ENCODE measurements at places on chromosomes 7 and 10.

DNA sequence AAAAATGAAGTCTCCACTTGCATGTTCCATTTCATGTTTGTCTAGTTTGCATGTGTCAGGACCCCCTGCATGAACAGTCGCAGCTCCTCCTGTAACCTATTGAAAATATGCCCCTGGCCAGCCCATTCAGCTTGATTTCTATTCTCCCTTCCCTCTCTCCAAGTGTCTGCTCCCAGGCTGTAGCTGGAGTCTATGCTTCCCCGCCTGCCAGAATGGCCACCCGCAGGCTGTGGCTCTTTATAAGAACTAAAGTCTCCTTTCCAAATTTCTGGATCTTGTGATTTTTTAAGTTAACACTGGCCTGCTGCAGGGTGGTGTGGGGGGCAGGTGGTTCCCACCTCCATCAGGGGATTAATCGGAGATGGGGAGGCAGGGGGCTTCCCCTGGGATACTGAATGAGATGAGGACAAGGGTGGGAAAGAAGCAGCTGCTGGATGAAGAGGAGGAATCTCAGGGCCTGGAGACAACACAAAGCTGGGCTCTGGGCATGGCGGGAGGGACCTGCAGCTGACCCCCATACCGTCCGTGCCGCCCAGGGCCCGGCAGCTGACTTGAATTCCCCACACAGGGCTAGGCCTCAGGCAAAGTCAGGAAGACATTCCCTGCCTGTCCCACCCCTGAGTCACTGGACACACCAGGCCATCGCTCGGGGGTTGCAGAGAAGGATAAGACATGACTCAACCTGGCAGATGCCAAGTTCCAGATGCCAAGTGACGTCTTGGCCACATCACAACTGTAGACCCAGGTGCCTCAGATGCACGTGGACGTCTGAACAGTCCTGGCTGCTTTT, 399.5 kb upstream of the FOXK1 start:
- DNase-seq, result peak; percentile 60
- no peaks in the 10 kb centered on the region for H3K36me3 ChIP-seq
- H3K4me3 ChIP-seq, result no peak overlapping the region
- H3K27ac ChIP-seq, result no peak overlapping the region

GRCh38 chr7:69657985-69658384, 59.7 kb downstream of the AUTS2 start:
- no peaks in the 10 kb centered on the region for H3K36me3 ChIP-seq
- no peak overlapping the region for H3K4me3 ChIP-seq
- H3K27ac ChIP-seq, result no peak overlapping the region
- DNase-seq, result no peak
- peaks cover 49% of the 10 kb centered on the region for H3K4me1 ChIP-seq

- no peak overlapping the region for H3K4me3 ChIP-seq
- no peaks in the 10 kb centered on the region for H3K4me1 ChIP-seq
- H3K27ac ChIP-seq, result no peak overlapping the region
- H3K27me3 ChIP-seq, result no peaks in the 10 kb centered on the region
- DNase-seq, result no peak
Measured at GRCh38 chr10:82353381-82353780, 478.4 kb downstream of the NRG3 start.

GRCh38 chr7:47581804-47582763, at the start of gene TNS3:
TSS of gene TNS3 (minus strand) at chr7:47582111. CDS start at chr7:47439636, 142,475 bp downstream.
- H3K27ac ChIP-seq, result peak within 1 kb of the TSS; percentile 93
- H3K4me1 ChIP-seq, result peaks cover 50% of the 10 kb centered on the region
- DNase-seq, result peak; percentile 93
- H3K36me3 ChIP-seq, result no peaks in the 10 kb centered on the region

DNA sequence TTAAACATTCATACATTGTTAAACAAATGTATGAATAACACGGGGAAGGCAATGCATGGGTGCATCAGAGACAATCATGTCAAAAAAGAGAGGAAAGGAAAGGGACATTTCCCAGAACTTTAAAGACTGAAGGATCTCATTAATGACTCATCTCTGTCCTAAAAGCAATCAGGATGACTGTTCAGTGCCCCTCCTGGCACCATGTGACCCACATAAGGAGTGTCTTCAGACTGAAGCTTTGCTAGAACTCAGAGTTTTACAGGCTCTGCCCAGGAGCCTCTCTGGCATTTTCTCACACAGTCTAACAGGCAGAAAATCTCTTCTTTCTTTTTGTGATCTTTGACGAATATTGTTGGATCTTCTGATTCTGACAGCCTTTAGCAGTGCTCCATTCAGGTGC, 315.3 kb downstream of the OTUD1 start:
- DNase-seq, result no peak
- no peak overlapping the region for H3K4me3 ChIP-seq

GRCh38 chr7:139667377-139667776, 110.4 kb downstream of the HIPK2 start:
- DNase-seq, result no peak
- H3K36me3 ChIP-seq, result no peaks in the 10 kb centered on the region
- H3K4me3 ChIP-seq, result no peak overlapping the region
- H3K27ac ChIP-seq, result no peak overlapping the region
- peaks cover 5% of the 10 kb centered on the region for H3K4me1 ChIP-seq

DNA sequence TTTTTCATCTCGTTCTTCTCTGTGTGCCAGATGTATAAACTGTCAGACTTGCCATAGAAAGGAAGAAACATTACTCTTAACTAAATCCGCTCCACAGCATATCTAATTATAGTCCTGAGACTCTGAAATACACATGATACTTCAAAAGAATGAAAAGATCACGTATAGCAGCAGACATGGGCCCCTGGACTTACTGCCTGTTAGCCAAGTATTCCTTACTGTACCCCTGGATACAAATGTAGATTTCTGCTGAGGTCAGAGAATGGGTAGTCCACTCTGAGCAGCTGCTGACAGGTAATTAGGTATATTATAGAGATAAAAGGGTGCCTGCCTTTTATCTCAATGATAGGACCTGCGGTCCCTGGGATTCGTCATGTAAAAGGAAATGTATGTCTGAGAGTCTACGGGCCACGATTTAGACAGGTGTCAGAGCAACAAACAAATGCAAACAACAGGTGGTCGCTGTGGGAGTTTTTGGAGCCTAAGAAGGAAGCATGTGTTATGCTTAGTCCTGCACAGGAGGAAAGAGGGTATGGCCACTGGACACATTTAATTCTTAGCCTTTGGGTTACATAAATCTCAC, 69.4 kb downstream of the VOPP1 start:
- no peaks in the 10 kb centered on the region for H3K27me3 ChIP-seq
- H3K36me3 ChIP-seq, result no peaks in the 10 kb centered on the region
- no peak overlapping the region for H3K4me3 ChIP-seq
- DNase-seq, result no peak
- H3K27ac ChIP-seq, result no peak overlapping the region

DNA sequence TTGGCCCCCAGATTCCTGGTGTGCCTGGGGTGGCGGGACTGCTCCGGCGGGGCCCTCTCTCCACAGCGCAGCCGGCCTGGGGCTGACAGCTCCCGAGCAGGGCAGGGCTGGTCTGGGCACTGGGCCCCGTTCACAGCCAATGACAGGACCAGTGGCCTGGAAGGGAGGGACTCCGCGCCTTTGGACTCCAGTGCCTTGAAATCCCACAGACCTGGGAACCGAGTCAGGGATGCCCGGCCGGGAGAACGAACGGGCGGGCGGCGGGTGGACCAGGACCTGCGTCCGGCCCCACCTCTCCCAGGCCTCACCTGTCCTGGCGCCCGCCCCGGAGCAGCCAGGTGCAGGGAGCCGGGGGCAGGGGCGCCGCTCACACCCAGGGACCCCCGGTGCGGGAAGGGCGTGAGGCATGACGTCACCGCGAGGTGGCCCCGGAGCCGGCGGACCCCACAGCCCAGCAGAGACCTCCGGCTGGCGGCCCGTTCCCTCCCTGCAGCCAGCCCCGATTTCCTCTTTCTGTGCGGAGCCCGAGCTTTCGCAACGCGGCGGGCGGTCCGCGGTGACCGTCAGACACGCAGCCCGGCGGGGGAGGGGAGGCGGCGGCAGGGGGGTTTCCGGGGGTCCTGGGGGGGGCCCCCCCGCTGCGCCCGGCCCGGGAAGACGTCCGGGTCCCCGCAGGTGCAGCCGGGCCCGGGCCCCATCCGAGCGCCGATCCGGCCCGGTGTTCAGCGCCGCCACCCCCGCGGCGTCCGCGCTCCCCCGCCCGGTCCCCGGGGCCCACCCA, 743 bp downstream of the ADAP1 start:
- peak; percentile 94 for DNase-seq
- H3K4me3 ChIP-seq, result peak overlapping the region; percentile 65
- H3K27me3 ChIP-seq, result no peaks in the 10 kb centered on the region

DNA sequence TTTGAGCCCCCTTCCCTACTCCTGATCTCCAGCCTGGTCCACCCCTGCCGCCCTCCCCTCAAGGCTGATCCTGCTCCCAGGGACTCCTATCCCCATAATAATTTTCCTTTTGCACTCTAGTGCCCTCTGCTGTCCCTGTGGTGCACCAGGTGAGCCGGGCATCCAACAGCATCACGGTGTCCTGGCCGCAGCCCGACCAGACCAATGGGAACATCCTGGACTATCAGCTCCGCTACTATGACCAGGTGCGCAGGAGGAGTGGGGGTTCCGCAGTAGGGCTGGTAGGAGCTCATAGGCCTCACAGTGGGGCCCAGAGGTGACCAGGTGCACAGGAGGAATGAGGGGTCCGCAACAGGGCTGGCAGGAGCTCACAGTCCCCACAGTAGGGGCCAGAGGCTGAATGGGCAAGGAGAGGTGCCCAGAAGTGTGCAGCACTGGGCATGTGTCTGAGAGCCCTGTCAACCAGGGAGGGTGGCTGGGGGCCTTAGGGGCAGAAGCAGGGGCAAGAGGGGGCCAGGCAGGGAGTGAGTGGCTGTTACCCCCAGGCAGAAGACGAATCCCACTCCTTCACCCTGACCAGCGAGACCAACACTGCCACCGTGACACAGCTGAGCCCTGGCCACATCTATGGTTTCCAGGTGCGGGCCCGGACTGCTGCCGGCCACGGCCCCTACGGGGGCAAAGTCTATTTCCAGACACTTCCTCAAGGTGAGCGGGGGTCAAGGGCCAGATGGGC, 11.7 kb downstream of the EPHB6 start:
- H3K4me1 ChIP-seq, result no peaks in the 10 kb centered on the region
- no peak overlapping the region for H3K27ac ChIP-seq
- H3K36me3 ChIP-seq, result no peaks in the 10 kb centered on the region
- DNase-seq, result peak; percentile 63
- H3K4me3 ChIP-seq, result no peak overlapping the region
- no peaks in the 10 kb centered on the region for H3K27me3 ChIP-seq

Data from upper lobe of left lung (tissue), 6 donors.